HCT116 (cell line): ENCODE measurements at places on chromosomes 7 and 10. TPM values are rescaled to one million over a fixed set of nuclear protein-coding genes. Genes with fewer than 3 reads are reported as not detected.

DNA sequence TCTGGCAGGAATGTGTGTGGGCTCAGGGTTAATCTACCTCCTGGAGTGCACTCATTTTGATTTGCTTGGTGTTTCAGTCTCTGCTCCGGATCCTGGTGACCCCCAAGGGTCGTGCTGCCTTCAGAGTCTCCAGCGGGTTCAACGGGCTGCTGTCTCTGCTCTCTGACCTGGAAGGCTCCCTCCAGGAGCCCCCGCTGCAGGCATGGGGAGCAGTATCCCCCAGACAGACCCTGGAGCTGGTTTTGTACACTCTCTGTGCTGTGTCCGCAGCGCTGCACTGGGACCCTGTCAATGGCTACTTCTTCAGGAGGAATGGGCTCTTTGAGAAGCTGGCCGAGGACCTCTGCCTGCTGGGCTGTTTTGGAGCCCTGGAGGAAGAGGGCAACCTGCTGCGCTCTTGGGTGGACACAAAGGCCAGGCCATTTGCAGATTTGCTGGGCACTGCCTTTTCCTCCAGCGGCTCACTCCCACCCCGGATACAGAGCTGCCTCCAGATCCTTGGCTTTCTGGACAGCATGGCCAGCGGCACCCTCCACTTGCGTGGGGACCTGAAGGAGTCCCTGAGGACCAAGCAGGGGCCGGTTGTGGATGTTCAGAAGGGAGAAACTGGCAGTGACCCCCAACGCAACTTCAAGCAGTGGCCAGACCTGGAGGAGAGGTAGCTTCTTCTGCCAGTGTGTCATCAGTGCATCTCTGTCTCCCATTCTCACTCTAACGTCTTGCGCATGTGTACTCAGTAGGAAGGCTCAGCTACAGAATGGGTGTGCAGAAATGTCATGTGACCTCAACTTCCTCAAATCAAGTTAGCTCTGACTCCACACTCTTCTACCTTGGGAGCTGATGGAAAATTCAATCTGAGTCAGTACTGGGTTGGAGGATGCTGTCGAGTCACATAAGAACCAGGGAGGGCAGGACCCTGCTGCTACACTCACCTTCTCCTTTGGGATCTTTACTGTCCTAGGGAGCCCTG, 58.5 kb downstream of the WDFY4 start:
- no peak for DNase-seq

DNA sequence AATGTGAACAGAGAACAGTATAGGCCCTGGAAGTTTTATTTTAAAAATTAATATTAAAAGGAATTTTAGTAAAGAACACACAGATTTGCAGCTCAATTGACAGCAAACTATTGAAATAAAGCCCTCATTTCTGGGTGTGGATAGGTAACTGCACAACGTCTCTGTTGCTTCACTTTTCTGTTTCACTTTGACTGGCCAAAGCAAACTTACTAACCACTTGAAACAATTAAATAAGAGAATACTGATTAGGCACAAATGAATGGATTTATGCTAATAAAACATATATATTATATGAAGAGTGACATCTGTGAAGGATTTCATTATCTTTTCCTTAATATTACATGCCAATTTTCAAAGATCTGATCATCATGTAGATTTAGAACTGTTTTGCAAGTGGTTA, 11.9 kb downstream of the ZNF804B start:
- no peak for DNase-seq

DNA sequence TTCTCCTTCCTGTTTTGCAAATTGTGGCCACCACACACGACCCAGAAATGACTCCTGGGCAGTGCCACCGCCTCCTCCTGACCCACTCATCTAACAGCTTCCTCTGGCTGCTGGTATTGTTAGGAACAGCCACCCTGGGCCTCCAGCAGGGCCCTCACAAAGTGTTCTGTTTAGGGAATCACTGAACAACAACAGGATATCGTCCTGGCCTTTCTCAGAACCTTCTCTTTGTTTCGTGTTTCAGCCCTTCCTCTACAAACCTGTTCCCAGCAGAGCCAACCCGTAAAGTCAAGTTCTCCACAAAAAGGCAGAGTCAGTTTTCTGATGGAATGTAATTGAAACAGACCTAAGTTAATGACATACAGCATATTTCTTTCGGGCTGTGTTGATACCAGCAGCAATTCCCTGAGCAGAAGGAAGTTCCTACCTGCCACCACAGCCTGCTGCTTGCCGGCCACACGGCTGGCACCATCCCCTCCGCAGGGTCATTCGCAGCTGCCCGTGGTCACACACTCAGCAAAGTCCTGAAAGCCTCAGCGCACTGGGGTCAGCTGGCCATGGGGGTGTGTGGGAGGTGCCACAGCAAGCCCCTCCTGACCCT, 91.7 kb upstream of the PITRM1 start:
- DNase-seq = no peak

GRCh38 chr7:35988105-35988504, 164.9 kb upstream of the EEPD1 start:
- DNase-seq = no peak

HTRA1 gene
- 0.39 TPM for total RNA-seq

ELFN1 gene
- 4.4 TPM for total RNA-seq
